ENCODE measurements at places on chromosomes 2 and 18.

DNA sequence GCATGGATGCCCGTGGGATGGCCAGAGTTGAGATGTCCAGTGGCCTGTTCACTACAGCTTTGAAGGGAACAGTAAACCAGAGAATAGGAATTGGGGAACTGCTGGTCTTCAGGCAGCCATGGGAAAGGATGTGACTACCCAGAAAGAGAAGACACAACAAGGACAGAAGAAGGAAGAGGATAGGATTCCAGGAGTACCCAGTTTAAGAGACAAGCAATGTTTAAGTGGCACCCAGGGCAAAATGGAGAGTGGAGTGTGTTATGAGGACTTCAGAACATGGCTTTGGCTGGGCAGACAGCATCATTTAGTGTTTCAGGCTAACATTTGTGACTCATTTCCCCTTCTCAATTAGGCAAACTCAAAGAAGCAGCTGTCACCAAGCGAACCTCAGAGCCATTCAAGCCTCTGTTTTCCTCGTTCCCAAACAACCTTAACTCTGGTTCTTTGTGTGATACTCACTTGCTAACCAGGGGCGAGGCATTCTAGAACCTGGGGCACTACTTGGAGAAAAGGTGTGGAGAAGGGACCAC, 4.0 kb upstream of the FAM124B start:
- DNase-seq, result no peak

- no peak for DNase-seq
Measured at GRCh38 chr2:108115868-108116267, 123.9 kb upstream of the SULT1C3 start.

- peak; percentile 78 for DNase-seq
Measured at GRCh38 chr2:112784199-112785189, at the start of gene IL1A. IL1A (minus strand) TSS chr2:112784493; CDS start chr2:112783770, 723 bp downstream.

DNA sequence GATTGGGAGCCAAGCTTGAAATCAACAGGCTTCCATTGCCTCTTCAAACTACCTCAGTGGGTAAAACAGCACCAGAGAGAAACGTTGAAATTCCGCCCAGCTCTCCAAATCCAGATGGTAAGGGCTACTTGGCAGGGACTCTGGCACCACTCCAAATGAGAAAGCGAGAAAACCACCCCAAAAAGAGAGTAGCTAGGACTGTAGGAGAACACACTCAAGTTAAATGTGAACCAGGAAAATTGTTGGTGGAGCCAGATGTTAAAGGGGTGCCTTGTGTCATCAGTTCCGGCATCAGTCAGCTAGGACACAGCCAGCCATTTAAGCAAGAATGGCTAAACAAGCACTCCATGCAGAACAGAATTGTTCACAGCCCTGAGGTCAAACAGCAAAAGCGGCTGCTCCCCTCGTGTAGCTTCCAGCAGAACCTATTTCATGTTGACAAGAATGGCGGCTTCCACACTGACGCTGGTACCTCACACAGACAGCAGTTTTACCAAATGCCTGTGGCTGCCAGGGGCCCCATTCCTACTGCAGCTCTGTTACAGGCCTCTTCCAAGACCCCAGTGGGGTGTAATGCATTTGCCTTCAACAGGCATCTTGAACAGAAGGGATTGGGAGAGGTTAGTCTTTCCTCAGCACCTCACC, 167.3 kb downstream of the ASXL3 start:
- DNase-seq, result no peak

GRCh38 chr2:23383100-23383499, 1.9 kb upstream of the KLHL29 start:
- DNase-seq, result no peak

DNA sequence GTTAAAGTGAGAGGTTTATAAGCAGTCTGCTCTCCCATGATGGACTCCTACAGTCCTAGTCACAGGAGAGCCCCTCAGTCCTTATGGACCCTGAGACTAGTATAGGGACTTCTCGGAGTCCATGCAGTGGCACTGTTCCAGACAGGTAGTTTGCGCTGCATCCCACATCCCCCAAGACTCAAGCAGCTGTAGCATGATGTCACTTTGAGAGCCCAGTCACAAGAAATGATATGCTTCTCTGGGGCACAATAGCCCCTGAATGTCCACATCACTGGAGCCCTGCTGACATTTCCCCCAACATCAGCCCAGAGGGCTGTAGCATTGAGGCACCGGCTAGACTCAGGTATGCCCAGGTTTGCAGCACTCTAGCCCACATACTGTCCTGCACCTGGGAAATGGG, 220.1 kb downstream of the OTX1 start:
- DNase-seq, result no peak

- DNase-seq, result no peak
Measured at GRCh38 chr2:239326831-239327535, 73.8 kb downstream of the HDAC4 start.

DNA sequence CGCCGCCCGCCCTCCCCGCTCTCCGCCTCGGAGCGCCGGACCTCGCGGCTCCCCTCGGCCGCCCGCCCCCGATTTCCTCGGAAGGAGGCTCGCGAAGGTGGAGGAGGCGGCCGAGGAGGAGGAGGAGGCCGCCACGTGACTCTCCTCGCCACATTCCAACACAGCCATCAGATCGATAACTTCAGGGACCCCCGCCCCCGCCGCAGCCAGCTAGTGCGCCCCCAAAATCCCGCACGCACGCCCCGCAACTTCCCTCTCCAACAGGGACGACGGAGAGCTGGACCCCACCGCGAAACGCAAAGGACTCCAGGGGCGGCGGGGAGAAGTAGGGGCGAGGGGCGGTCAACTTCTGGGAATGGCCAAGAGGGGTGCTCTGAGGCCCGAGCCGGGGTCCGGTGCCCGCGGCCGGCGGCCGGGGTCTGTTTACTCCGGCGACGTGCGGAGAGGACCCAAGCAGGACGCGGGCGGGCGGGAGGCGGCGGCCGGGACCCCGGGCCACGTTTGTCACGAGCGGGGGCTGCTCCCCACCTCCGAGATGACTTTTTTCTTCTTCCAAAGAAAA, 2.0 kb downstream of the ZNF521 start:
- no peak for DNase-seq

GRCh38 chr2:237535385-237536082, 30.8 kb upstream of the PRLH start:
- no peak for DNase-seq

DNA sequence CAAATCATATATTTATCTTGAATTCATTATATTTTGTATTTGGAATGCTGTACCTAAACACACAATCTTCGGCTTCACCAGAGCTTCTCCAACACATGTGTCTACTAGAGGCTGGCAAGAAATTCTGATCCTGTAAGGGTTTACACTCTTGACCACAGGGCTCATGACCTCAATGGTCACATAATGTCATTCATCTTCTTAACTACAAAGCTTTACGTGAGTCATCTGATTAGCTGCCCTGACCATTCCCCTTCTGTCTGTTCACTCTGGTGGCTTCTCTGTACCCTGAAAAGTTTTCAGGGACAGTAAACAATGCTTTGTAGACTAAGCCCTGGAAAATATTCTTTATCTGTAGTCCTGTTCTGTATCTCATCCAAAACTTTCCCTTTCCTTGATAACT, 423.9 kb downstream of the CMPK2 start:
- no peak for DNase-seq

DNA sequence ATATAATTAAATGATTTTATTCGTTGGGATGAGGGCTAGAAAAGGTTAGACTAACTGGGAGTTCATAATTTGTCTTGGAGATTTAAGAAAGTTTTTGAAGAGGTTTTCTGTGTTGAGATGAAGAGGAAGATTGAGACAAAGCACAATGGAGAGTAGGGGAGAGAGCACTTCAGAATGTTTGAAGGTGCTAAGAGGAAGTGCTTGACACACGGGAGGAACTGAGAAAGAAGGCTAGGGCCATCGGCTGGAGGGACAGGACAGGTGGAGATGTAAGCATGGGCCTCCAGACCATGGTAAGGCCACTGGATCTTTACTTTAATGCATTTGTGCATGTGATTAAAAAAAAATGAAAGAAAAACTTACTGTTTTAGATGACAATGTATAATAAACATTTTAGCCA, 31.5 kb downstream of the GREB1L start:
- DNase-seq, result no peak

DNA sequence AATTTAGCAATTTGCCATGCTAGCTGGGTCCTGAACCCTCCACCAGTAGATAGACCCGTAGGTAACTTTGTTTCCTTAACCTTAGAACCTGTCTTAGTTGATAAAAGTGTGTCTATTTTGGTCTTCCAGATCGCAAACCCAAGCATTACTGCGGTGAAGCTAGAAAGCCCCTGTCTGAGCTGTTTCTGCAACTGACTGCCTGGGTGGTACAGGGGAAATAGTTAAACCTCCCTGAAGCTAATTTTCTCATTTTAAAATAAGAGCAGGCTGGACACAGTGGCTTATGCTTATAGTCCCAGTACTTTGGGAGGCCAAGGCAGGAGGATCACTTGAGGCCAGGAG, 101.7 kb upstream of the MSH2 start:
- DNase-seq, result no peak

DNA sequence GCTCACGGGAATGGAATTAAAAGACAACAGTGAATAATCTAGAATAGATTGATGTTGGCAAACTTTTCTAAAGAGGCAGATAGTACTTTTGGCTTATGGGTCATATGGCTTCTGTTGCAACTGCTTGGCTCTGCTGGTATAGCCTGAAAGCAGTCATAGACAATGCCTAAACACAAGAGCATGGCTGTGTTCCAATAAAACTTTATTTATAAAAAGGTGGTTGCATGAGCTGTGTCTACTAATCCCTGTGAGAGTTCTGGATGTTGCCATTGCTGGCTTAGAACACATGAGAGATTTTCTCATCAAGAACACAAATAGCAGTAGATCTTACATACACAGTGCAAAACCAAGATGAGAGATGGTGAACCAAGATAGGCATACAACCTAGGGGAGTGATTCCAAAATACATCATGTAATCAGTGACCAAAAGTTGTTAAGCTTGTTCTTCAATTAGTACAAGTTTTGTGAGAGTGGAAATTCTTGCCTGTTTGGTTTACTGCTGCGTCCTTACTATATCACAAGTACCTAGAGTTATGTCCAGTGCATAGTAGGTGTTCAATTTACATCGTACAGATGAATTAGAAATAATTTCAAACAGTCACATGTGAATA, 380.0 kb downstream of the METTL4 start:
- no peak for DNase-seq

DNA sequence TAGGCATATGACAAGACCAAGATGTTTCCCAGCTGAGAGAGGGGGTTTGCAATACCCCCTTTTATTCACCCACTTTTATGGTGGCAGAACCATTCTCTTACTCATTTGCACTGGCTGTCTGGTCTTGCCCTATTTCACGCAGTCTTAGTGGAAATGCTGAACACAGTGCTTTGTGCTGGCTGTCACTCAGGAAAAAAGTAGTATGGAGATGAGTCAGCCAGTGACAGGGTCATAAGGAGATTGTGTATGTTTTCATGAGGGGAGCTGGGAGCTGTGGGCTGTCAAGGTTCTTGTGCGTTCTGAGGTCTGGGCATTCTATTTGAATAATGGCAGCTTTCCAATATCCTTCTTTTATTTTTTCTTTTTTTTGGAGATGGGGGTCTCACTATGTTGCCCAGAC, 10.9 kb upstream of the CNRIP1 start:
- DNase-seq, result peak; percentile 23

DNA sequence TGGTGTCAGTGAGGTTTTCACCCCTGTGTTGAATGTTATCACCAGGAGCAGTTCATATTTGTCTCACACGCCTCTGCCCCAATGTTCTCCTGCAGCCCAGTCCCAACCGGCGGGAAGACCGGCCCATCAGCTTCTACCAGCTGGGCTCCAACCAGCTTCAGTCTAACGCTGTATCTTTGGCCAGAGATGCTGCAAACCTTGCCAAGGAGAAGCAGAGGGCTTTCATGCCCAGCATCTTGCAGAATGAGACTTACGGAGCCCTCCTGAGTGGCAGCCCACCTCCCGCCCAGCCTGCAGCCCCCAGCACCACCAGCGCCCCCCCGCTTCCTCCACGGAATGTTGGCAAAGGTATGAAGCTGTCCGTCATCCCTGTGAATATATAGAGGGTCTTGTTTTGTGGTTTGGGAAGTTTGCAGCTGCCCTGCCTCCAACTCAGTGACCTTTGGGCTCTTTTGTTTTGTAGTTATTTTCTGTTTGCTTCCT, 35.1 kb downstream of the ITGB1BP1 start:
- DNase-seq, result no peak

DNA sequence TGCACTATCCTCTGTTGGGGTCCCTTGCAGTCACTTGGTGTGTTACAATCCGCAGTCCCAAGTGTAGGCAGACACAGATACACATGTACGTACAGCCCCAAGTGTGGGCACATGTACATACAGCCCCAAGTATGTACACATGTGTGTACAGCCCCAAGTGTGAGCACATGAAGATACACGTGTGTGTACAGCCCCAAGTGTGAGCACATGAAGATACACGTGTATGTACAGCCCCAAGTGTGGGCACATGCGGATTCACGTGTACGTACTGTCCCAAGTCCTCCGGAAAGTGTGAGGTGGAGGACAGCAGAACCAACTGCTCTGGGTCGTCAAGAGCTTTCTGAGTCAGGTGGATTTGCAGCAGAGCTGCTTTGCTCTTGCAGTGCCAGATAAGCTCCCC, 440.0 kb downstream of the ZNF516 start:
- no peak for DNase-seq

- DNase-seq, result no peak
Measured at GRCh38 chr2:25582077-25582830, 91.1 kb downstream of the DTNB start.

DNA sequence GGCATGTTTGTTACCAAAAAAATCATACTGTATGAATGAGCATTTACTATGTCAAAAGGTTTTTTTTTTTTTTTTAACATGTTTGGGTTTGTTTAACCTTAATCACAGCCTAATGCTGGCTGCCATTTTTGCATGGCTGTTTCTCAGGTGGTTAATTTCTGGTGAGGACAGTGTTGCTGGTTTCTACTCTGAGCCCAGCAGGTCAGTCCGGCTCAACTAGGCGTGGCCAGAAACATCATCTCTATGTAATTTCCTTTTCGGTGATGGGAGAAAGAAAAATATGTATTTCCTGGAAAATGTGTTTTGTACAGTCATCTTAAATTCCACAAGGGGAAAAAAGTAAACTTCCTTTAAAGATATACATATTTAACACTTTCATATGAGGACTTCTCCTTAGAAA, 24.9 kb upstream of the BZW1 start:
- DNase-seq, result peak; percentile 87

DNA sequence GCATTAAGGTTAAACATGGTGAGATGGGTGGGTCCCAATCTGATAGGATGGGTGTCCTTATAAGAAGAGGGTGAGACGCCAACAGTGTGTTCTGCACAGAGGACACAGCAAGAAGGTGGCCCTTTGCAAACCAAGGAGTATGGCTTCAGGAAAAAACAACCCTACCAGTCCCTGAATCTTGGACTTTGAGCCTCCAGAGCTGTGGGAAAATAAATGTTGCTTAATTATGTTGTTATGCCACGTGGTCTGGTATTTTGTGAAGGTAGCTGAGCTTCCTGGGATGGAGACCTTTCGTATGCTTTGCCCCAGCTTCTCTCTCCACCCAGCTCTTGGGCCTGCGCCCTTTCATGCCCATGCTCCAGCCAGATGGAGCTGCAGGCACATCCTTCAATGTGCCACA, 114.2 kb upstream of the EPC2 start:
- no peak for DNase-seq

- DNase-seq, result no peak
Measured at GRCh38 chr18:41371156-41372045, 583.6 kb upstream of the PIK3C3 start.

Data from trophoblast cell (in vitro differentiated cells and primary cell).